ENCODE measurements at places on chromosomes 2 and 18.

GRCh38 chr18:58255701-58256311 is 211.8 kb downstream of the NEDD4L start:
- H3K36me3 ChIP-seq: no peaks in the 10 kb centered on the region
- H3K27me3 ChIP-seq: no peaks in the 10 kb centered on the region
- peaks cover 43% of the 10 kb centered on the region for H3K4me1 ChIP-seq

DNA sequence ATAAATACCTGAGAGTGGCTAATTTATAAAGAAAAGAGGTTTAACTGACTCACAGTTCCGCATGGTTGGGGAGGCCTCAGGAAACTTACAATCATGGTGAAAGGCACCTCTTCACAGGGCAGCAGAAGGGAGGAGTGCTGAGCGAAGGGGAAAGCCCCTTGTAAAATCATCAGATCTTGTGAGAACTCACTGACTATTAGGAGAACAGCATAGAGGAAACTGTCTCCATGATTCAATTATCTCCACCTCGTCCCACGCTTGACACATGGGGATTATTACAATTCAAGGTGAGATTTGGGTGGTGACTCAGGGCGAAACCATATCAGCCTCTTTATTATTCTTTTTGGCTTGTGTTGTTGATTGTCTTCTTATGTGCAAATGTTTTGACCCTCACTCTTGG is 76.2 kb downstream of the WDR7 start:
- DNase-seq: no peak
- H3K27ac ChIP-seq: no peak overlapping the region
- H3K4me1 ChIP-seq: no peaks in the 10 kb centered on the region

DNA sequence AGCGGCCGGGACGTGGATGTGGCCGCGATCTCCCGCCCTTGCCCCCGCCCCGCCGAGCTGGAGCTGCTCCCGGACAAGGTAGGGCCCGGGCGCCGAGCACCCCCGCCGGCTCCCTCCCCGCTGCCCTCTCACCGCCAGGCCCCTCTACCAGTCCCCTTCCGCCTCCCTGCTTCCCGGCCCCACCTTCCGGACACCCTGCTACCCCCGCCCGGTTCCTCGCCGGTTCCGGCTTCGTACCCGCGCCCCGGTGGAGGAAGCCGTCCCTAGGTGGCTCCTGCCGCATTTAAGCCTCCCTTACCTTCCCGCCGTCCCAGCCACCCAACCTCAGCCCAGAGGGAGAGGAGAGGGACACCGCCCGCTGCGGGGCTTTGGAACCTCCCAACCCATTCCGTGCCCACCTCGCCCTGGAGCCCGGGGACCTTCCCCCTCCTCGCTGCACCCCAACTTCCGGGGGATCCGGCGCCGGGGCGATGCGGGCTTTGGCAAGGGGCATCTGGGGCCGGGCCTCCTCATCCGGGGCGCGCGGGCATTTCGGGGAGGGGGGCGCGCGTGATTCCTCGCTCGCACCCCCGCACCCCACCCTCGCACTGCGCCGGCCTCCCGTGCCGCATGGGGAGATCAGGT is 475 bp downstream of the B3GNT2 start:
- peak; percentile 75 for DNase-seq
- H3K36me3 ChIP-seq: no peaks in the 10 kb centered on the region
- H3K27me3 ChIP-seq: no peaks in the 10 kb centered on the region
- H3K4me3 ChIP-seq: peak overlapping the region; percentile 67
- H3K4me1 ChIP-seq: peaks cover 23% of the 10 kb centered on the region

- no peaks in the 10 kb centered on the region for H3K36me3 ChIP-seq
- no peaks in the 10 kb centered on the region for H3K4me1 ChIP-seq
- no peak for DNase-seq
- no peak overlapping the region for H3K27ac ChIP-seq
- H3K4me3 ChIP-seq: no peak overlapping the region
- H3K27me3 ChIP-seq: no peaks in the 10 kb centered on the region
Observed at GRCh38 chr2:188406414-188406813, 114.7 kb downstream of the GULP1 start.

GRCh38 chr2:149070681-149071320 is 32.3 kb downstream of the LYPD6B start:
- peaks cover 33% of the 10 kb centered on the region for H3K4me1 ChIP-seq
- no peak for DNase-seq
- H3K27me3 ChIP-seq: no peaks in the 10 kb centered on the region
- no peak overlapping the region for H3K4me3 ChIP-seq
- no peaks in the 10 kb centered on the region for H3K36me3 ChIP-seq

DNA sequence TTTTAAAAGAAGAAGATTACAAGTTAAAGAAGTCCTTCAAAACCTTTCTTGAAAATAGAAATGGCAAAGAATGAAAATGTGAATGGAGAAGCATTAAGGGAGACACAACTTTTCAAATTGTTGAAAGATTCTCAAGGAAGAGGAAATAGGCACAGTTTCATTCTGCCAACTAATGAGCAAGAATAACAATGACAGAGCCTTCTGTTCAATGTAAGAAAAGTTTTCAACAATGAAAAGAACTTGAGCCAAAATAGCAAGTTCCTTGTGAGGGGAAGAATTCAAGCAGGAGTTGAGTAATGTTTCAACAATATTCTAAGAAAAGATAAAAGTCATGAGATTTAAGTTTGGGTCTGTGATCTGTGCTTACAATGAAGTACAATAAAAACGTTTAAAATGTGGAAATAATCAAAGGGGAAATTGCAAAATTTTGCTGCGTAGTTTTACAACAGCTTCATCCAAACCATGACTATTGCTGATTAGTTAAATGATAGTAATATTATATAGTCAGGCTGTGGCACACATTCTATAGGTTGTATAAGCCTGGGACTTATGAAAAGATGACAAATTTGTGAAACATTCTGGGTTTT is 122.6 kb downstream of the METTL4 start:
- no peak overlapping the region for H3K27ac ChIP-seq
- no peaks in the 10 kb centered on the region for H3K27me3 ChIP-seq
- DNase-seq: no peak
- H3K36me3 ChIP-seq: no peaks in the 10 kb centered on the region

GRCh38 chr2:101310090-101310833 is 1.8 kb upstream of the RNF149 start:
- H3K27me3 ChIP-seq: no peaks in the 10 kb centered on the region
- H3K4me1 ChIP-seq: peaks cover 20% of the 10 kb centered on the region
- no peak overlapping the region for H3K27ac ChIP-seq
- no peak for DNase-seq
- H3K36me3 ChIP-seq: no peaks in the 10 kb centered on the region

- H3K27me3 ChIP-seq: no peaks in the 10 kb centered on the region
- peaks cover 14% of the 10 kb centered on the region for H3K4me1 ChIP-seq
- no peak overlapping the region for H3K27ac ChIP-seq
- H3K36me3 ChIP-seq: no peaks in the 10 kb centered on the region
- no peak overlapping the region for H3K4me3 ChIP-seq
Observed at GRCh38 chr2:235516257-235516656, 22.4 kb downstream of the AGAP1 start.

- no peak for DNase-seq
- peaks cover 68% of the 10 kb centered on the region for H3K27me3 ChIP-seq
- H3K4me1 ChIP-seq: no peaks in the 10 kb centered on the region
- H3K27ac ChIP-seq: no peak overlapping the region
- H3K36me3 ChIP-seq: no peaks in the 10 kb centered on the region
Observed at GRCh38 chr2:181459621-181460021, 2.4 kb downstream of the ITGA4 start.

DNA sequence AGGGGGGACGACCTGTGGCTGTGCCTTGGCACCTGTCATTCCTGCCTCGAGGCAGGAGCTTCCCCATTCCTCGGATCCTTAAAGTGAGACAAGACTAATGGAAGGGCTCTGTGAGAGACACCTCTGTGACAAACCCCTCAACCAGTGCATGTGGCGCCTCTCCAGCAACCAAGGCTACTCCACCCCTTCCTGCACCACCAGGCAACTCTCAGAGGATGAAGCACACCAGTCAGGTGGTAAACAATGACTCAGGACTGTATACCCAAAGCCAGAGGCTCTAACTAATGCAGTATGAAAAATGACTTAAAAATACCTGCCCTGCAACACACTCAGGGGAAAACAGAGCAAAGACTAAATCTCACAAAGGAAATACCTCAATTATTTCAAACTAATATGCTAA is 136.9 kb downstream of the UXS1 start:
- H3K27ac ChIP-seq: no peak overlapping the region
- H3K4me1 ChIP-seq: no peaks in the 10 kb centered on the region
- H3K27me3 ChIP-seq: no peaks in the 10 kb centered on the region
- H3K36me3 ChIP-seq: no peaks in the 10 kb centered on the region

DNA sequence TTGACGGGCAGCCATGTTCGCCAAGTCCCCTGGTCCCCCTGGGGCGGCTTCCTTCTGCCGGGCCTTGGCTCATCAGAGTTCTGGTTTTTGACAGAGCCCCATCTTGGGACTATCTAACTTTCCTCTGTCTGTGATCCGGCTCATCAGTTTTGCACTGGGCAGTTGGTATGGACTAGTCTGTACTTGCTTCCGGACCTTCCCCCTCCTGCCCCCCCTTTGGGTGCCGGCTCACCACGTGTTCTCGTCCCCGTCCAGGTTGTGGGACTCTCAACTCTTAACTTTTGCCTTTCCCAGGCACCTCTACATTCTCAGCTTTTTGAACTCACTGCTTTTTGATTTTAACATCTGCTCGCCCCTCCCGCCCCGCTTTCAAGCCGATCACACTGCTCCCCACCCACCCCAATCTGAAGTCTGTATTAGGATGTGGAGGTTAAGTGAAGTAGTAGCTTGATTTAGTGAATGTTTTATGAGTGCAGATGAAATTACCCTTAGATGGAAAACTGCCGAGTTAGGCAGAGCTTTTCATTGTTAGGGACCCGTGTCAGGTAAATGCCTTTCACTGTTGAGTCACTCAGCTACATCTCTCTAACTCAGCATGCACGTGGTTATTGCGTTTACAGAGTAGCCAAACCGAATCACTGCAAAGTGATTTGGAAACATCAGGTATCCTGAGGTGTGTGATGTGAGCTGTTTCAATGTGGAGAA is 874 bp downstream of the WDR43 start:
- H3K4me1 ChIP-seq: peaks cover 17% of the 10 kb centered on the region
- peak overlapping the region; percentile 99 for H3K4me3 ChIP-seq
- H3K36me3 ChIP-seq: no peaks in the 10 kb centered on the region
- DNase-seq: peak; percentile 65
- H3K27me3 ChIP-seq: no peaks in the 10 kb centered on the region
- peak overlapping the region; percentile 94 for H3K27ac ChIP-seq

GRCh38 chr2:12109363-12110017 is 363.1 kb downstream of the LPIN1 start:
- no peak overlapping the region for H3K4me3 ChIP-seq
- H3K27me3 ChIP-seq: no peaks in the 10 kb centered on the region
- no peak overlapping the region for H3K27ac ChIP-seq
- no peaks in the 10 kb centered on the region for H3K4me1 ChIP-seq
- DNase-seq: no peak
- H3K36me3 ChIP-seq: no peaks in the 10 kb centered on the region

- H3K36me3 ChIP-seq: no peaks in the 10 kb centered on the region
- peaks cover 4% of the 10 kb centered on the region for H3K27me3 ChIP-seq
- H3K4me3 ChIP-seq: no peak overlapping the region
- no peak overlapping the region for H3K27ac ChIP-seq
- no peak for DNase-seq
- no peaks in the 10 kb centered on the region for H3K4me1 ChIP-seq
Observed at GRCh38 chr2:30034052-30034775, 112.6 kb upstream of the YPEL5 start.

DNA sequence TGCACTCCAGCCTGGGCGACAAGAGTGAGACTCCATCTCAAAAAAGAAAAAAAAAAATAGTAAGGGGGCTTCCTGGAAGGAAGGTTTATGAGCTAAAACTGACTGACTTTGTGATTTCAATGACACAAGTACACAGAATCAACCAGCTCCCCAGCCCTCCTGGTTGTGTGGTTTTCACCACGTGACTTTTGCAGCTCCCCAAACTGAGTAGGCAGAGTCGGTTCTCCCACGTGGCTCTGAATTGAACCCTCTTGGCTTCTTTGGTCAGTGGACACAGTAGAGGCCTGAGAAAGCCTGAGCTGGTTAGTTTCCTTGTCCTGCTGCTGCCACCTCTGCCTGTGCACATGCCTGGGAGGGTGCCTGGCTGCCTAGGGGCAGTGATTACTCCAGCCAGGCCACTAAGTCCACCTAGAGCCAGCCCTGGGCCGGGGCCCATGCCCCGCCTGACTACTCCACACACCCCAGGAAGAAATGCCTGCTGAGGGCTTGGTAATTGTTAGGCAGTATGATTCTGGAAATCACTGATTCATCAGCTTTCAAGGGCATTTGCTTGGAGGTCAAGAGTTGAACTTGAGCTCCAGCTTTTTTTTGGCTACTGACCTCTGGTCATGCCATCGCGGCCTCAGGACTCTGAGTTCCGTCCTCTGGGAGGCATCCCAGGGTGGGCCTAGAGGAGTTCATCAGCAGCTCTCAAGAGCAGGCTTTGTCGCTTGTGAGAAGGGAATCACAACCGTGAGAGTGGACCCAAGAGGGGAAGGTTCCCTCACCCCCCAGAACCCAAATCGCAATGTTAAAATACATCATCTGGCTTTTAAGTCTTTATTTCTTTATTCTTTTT is 431.9 kb upstream of the HS6ST1 start:
- H3K27ac ChIP-seq: no peak overlapping the region
- H3K4me1 ChIP-seq: peaks cover 17% of the 10 kb centered on the region
- no peak for DNase-seq
- H3K4me3 ChIP-seq: no peak overlapping the region
- H3K36me3 ChIP-seq: no peaks in the 10 kb centered on the region
- H3K27me3 ChIP-seq: no peaks in the 10 kb centered on the region

DNA sequence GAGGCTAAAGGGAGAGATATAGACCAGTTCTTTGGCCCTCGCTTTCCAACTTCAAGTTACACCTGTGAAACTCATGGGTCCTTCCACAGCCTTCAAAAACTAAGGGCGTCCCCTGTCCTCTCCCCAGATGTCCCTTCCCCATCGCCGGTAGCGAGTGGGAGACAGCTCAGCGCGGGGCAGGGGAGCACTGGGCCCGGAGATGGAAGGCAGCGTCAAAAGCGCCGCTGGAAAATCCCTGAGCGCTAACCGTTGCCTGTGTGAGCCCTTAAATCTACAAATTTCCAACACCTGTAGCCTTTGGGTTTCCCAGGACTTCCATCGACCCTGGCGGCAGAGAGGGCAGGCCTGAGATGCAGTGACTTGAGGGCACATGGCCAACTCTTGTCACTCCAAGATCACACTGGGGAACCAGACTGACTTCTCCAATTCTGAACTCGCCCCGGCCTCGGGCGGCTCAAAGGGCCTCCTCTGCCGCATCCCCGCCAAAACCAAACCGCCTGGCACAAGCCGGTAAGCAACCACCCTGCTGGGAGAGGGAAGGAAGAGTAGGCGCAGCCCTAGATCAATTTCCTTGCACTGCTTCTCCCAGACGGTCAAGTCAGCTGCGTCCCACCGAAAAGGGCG is 879 bp upstream of the EPAS1 start:
- H3K36me3 ChIP-seq: no peaks in the 10 kb centered on the region
- H3K27ac ChIP-seq: peak overlapping the region; percentile 46
- H3K4me3 ChIP-seq: peak overlapping the region; percentile 61
- H3K27me3 ChIP-seq: no peaks in the 10 kb centered on the region
- peaks cover 15% of the 10 kb centered on the region for H3K4me1 ChIP-seq

- H3K27me3 ChIP-seq: no peaks in the 10 kb centered on the region
- H3K27ac ChIP-seq: no peak overlapping the region
- no peaks in the 10 kb centered on the region for H3K36me3 ChIP-seq
- no peak overlapping the region for H3K4me3 ChIP-seq
- no peak for DNase-seq
- H3K4me1 ChIP-seq: peaks cover 39% of the 10 kb centered on the region
Observed at GRCh38 chr2:66565291-66565690, 130.4 kb downstream of the MEIS1 start.

- H3K27ac ChIP-seq: no peak overlapping the region
- peak; percentile 84 for DNase-seq
- H3K36me3 ChIP-seq: no peaks in the 10 kb centered on the region
- H3K27me3 ChIP-seq: peaks cover 14% of the 10 kb centered on the region
- H3K4me1 ChIP-seq: no peaks in the 10 kb centered on the region
Observed at GRCh38 chr18:63016270-63016669, 300.9 kb downstream of the PHLPP1 start.
